ENCODE measurements at places on chromosomes 7 and 10.

DNA sequence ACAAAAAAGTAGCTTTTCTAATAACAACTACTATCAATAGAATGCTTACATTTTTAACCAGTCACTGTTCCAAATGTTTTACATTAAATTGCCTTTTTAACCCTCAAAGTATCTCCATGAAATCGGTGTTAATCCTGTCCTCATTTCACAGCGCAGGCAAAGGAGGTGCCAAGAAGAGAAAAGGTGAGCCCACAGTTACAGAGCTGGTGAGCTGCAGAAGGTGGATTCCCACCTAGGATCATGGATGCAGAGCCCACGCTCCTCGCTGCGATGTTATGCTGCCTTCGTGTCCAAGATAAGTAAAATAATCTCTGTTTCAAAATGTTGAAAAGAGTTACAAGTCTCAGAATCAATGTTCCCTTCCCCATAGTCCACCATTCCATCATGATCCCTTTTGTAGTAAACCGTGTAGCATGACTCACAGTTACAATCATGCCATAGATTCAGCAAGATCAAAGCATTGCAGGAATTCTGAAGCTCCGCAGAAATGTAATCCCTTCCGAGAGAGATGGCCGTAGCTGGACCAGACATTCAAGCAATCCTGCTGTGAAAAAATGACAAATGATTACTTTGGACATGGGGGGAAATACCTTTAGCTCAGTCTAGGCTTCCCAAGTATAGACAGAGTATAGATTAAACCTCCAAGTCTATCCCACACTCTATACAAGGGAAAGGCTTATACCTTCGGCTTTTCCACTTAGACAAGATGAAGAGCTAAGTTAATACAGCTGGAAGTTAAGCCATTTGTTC is 394.7 kb upstream of the AKR1E2 start:
- DNase-seq, result no peak

- DNase-seq, result no peak
These were observed 69.9 kb downstream of the APBB1IP start for GRCh38 chr10:26508016-26508415.

DNA sequence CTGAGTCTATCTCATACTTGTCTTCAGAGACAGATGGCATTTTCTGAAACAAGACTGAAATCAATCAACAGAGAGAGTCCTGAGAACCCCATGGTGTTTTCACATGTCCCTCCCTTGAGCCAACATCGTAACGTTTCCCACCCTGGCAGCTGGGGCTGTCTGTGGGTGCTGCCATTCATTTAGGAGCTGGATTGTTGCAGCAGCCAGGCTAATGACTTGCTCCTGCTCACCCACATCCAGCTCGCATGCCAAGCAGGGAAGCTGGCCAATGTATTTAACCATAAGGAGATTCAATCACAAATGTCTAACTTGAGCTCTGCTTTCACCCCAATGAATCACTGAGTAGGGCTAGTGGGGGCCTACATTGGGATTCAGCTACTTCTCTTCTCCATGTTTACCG is 146.1 kb downstream of the ADRA2A start:
- no peak for DNase-seq

DNA sequence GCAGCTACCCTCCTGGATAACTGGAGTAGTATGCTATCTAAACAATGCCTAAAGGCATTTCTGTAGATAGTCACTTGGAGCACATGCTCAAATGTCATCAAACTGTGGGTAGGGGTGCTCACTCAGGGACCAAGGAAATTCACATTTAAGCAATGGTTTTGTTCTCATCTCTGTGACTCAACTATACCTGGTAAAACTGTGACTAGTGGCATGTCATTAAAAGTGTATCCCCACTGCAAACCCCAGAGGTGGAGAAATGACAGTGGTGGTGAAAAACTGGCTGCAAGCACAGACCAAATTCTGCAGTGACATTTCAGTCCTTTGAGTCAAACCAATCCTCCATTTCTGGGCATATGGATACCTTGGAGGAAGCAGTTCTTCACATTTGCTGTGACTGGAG is 134.2 kb upstream of the EFCAB10 start:
- DNase-seq, result no peak

DNA sequence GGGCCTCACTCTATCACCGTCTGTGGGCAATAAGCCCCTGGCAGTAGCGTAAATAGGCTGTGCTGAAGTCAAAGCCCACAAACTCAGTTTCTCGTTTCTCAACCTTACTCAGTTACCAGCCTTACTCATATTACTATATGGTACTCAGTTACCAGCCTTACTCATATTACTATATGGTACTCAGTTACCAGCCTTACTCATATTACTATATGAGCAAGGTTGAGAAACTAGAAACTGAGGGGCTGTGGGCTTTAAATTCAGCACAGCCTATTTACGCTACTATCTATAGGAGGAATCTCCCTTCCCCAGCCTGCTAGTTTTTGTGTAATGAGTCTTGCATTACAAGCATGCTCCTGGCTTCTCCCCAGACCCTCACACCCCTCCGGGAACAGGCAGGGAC is 35.4 kb downstream of the CCDC3 start:
- no peak for DNase-seq

- no peak for DNase-seq
These were observed 31.7 kb upstream of the CYP26C1 start for GRCh38 chr10:93028883-93029282.

DNA sequence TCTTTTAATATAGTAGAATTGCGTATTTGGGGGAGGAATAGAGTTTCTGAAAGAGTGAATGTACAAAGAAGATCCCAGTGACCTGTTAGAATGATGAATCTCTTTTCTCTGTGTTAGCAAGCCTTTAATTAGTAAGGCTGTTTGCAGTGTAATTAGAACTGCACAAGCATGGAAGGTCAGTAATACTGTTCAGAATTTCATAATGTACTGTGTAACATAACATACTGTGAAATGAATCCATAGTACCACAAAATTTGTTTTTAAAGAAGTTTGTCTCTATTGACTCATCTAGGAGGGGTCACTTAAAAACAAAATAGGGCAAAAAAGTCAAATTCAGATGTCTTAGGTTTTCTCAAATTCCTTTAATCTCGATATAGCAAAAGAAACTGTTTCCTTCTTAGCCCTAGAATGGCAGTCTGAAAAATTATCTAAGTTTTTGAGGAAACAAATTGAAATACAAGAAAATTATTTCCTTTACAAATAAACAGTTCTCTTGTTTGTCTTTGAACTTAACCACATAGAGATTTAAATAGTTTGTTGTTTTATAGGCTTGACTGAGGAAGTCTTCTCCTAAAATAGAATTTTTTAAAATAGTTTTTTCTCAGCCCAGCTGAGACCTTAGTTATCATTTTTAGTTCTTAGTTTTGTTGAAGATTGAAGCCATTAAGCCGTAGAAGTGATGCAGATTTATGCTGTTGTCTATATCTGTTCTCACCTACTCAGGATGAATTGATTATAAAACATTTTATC is 12.5 kb downstream of the ADK start:
- no peak for DNase-seq

DNA sequence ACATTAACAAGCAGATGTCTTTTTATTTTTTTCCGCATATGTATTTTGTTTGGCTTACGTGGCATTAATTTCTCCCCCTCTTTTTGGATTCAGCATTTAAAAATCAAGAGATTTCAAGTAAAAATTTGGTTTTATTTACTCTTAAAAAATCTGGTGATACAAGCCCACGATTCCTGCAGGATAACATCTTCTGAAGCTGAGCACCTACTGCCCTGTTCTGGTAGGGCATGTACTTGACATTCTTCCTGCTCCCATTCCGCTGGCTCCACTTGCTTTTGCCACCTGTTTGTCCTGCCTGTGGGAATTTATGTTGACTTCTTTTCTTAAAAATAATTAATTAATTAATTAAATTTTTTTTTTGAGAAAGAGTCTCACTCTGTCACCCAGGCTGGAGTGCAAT is 105.2 kb upstream of the SLC25A13 start:
- DNase-seq, result no peak

DNA sequence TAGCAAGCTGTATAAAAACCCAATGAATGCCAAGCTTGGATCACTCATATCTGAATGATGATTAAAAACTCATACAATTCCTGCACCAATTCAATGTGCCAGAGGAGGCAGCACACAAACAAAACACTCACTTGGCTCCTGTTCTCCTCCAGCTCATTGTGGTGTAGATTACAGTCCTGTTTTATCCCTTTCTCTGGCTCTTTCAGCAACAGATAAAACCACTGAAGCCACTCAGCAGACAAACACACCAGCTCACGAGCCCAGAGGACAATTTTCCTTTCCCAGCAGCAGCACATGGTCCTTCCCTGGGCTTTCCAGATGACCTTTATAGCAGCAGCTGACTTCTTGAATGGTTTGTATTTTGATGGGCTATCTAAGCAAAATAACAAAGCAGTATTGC is 107.3 kb upstream of the STARD3NL start:
- no peak for DNase-seq

GRCh38 chr7:4845740-4846142 is 16.1 kb downstream of the PAPOLB start:
- DNase-seq, result no peak

DNA sequence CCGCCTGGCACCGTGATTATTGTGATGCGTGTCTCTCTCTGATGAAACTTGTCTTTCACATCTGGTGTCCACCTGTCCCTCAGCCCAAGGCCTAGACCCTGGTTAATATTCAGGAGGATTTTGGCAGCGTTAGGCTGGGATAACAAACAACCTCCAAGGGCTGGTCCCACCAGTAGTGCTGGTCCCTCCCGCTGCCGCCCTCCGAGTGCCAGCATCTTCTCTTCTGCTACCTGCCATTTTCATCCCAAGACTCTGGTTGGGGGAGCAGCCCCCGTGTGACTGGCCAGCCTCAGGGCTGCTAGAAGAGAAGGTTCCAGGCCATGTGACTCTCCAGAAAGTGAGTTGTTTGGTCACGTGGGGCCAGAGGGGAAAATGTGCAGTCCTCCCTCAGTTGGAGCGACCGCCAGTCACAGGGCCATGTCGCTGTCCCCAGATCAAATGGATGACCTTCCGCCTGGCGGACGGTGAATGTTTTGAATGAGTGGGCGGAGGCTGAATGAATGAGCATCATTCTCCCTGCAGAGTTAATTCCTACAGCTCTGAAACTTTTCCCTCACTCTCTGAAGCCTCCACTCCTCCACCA is 479.9 kb upstream of the FOXK1 start:
- no peak for DNase-seq

DNA sequence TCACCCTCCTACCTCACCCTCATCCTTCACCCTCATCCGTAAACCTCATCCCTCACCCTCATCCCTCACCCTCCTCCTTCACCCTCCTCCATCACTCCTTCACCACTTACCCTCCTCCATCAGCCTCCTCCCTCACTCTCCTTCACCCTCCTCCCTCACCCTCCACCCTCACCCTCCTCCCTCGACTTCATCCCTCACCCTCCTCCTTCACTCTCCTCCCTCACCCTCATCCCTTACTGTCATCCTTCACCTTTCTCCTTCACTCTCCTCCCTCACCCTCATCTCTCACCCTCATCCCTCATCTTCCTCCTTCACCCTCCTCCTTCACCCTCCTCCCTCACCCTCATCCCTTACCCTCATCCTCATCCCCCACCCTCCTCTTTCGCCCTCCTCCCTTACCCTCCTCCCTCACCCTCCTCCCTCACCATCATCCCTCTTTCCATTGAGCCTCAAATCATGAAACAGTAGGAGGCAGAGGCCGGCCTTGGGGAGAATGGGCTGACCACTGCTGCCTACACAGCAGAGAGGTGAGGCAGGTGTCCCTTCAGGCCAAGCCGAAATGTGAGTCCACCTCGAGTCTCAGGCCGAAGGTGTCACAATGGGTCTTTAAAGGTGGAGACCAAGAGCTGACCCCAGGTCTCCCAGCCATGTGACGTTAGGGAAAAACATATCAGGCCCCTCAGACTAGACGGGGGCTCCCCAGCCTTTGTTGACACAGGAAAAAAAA is 53.0 kb downstream of the PDGFA start:
- no peak for DNase-seq

Data from stimulated activated CD4-positive, alpha-beta T cell treated with anti-CD3 and anti-CD28 coated beads, Interleukin-1b, Interleukin-23, amount 100 ng/mL, for 1 hour (primary cell).